ENCODE measurements at places on chromosomes 2 and 18.

DNA sequence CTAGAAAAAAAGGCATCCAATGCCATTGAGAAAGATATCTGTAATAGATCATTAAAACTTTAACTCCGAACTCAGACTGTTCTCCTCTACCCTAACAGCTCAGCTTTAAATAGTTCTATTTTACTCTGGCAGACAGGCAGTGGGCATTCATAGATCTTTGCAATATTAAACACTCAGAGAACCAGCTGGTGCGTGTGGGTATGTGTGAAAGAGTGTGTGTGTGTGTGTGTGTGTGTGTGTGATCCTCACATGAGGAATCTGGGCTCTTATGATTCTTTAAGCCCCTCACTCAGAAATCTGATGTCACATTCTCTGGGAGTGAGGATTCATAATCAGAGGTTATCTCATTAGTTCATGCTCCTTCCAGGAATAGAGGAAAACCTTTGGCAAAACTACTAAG, 144.3 kb downstream of the KCNH7 start:
- DNase-seq: no peak

GRCh38 chr2:138779406-138779780, 797 bp downstream of the NXPH2 start:
- no peak for DNase-seq

DNA sequence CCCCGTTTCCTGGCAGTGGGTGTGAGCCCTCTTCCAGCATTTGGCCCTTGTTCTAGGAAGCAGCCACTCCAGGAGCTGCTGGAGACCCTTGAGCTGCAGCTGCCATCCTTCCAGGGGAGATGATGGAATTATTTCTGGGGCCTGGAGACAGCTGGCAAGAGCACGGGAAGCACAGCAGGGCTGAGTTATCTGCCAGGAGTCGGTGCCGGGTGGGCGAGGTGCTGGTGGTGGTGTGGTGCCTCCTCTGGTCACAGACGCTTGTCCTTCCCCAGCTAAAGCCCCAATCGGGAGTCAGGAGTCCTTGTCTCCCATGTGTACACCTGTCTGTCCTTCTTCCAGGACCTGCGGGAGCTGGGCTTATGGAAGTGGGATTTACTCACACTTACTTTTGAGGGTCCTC, 36.0 kb downstream of the DPYSL5 start:
- DNase-seq: no peak

GRCh38 chr18:34120294-34120693, 104.4 kb downstream of the NOL4 start:
- DNase-seq: no peak

GRCh38 chr18:9016633-9017166, 85.8 kb upstream of the NDUFV2 start:
- no peak for DNase-seq

DNA sequence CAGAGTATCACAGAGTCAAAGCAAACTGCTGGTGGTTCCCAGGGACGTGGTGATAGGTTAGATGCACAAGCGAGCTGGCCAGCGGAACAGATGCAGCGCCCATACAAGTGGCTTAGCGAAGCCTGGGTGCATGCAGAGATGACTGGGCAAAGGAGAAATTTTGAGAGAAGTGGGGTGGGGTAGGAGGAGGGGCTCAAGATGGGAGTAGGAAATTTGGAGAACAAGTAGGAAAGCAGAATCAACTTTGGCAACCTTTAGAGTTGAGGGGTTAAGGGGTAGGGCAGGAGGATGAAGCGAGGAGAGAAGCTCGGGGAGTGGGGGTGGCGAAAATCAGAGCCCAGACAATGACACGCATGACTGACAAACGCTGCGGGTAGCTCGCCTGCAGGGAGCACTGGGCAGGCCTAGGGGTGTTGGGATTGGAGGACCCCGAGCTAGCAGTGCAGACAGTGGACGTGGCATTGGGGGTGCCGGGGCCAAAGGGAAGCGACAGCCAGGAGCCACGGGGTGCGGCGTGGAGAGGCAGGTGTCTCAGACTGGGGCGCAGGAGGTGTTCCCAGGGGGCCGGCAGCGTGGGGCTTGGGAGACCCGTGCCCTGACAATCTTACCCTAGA, 431 bp downstream of the FAM98A start:
- peak; percentile 75 for DNase-seq

GRCh38 chr2:38093527-38094165, 17.7 kb upstream of the CYP1B1 start:
- DNase-seq: no peak

- DNase-seq: no peak
Measured at GRCh38 chr2:160457588-160457987, 36.0 kb downstream of the RBMS1 start.

DNA sequence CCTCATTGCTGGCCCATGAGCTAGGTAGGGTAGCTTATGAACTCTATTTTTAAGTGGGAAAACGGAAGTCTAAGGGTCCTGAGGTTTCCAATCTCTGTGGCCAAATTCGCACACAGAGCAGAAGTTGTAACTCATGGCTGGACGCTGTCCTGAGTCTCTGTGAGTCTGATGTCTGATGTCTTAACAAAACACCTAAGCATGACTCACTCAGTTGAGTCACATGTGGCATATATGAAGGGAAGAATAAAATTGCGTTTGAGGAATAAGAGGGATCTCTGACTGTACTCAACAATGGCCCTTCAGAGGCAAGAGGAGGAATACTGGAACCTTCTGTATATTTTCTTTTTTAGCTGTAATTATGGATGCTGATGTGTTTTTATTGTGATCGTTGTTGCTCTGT, 569.7 kb downstream of the RIT2 start:
- DNase-seq: no peak

DNA sequence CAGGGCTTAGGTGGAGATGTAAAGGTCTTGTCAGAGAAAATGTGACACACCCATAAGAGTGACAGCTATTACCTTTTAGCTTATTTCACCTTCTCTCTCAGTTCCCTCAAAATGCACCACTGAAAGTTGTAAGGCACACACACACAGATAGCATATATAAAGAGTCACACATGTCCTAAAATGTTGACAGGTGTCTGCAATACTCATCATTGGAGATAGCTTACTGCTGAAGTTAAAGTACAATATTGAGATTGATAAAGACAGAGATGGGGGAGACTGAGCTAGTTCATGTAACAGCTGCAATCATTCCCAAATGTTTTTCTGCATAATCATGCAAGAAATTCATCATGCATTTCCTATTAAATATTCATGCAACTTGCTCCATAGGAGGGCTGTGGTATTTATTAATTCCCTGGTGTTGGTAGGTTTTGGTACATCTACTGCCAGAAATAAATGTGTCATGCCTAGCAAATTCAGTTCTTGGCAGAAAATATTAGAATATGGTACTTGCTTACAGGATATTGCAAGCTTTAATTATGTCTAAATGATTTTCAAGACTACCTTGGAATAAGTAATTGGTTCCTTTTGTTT, 118.8 kb upstream of the RBMS1 start:
- DNase-seq: no peak

GRCh38 chr2:217065695-217066405, 206.0 kb upstream of the TNP1 start:
- no peak for DNase-seq

- DNase-seq: no peak
Measured at GRCh38 chr2:85772019-85772745, 18.4 kb downstream of the ATOH8 start.

DNA sequence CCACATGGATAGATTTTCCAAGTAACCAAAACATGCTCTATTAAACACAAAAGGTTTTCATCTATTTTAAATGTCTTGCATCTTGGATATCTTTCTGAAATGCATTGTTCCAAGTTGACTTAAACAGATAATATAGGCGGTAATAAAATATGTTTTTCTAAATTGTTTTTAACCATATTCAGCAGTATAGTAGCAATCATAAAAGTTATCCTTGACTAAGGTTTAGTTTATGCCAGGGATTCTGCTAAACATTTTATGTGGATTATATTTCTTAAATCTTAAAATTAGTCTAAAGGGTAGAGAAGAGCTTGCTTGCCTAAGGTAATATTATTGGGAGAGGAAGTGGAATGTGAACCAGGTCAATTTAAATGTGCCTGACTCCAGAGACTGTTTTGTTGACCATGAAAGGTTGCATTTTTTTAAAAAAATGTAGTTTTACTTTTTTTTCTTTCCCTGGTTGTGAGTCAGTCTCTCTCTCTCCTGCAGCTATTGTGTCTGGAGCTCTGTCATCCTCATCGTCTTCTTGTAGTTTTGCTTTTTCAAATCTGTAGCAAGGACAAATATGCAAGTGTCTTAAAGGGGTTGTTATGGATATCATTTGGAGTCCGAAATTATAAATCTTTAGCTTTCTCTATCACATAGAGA, 309.1 kb upstream of the COL3A1 start:
- no peak for DNase-seq
